ENCODE measurements at places on chromosomes 5 and 9.

- no peak for DNase-seq
Observed at GRCh38 chr9:98372077-98372836, 116.8 kb upstream of the TBC1D2 start.

- DNase-seq = no peak
Observed at GRCh38 chr5:169548315-169548714, 35.3 kb upstream of the SPDL1 start.

- no peak for DNase-seq
Observed at GRCh38 chr9:38042626-38043357, 26.2 kb downstream of the SHB start.

- DNase-seq = no peak
Observed at GRCh38 chr5:135007749-135008363, 26.2 kb downstream of the PITX1 start.

- DNase-seq = peak; percentile 60
Observed at GRCh38 chr5:150497274-150497988, 10.5 kb upstream of the NDST1 start.

DNA sequence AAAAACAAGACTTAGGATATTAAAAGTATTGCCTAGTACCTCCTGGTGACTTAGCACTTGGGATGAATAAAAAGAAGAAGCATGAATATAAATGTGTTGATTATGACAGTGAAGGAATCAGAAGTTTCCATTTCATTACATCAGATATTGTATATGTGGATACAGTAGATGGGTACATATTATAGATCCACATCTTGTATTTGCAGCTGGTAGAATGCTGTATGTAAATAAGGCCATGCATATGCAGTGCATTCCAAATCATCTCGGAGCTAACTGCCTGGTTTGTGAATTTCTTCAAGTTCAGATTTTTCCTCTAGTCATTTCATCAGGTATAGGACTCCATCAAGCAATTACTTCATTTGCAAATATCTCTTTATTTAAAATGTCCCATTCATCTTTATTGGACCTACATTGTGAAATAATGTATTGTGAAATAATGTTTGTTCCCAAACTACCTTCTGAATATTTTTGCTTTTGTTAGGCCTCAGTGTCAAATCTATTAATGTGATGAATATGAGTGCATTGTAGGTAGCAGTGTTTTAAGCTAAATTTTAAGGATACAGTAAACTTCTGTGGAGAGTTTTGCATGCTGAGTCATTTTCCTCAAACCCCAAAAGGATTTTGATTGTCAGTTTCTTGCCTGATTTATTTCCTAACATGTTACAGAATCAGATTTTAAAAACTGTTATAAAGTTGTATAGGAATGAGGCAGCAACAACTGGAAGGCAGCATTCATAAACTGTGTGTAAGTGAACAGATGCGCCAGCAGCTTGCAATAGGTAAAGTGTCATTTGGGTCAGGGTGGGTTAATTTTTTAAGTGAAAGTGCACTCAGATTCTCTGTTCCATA, 370.8 kb upstream of the RIOK2 start:
- DNase-seq = no peak

DNA sequence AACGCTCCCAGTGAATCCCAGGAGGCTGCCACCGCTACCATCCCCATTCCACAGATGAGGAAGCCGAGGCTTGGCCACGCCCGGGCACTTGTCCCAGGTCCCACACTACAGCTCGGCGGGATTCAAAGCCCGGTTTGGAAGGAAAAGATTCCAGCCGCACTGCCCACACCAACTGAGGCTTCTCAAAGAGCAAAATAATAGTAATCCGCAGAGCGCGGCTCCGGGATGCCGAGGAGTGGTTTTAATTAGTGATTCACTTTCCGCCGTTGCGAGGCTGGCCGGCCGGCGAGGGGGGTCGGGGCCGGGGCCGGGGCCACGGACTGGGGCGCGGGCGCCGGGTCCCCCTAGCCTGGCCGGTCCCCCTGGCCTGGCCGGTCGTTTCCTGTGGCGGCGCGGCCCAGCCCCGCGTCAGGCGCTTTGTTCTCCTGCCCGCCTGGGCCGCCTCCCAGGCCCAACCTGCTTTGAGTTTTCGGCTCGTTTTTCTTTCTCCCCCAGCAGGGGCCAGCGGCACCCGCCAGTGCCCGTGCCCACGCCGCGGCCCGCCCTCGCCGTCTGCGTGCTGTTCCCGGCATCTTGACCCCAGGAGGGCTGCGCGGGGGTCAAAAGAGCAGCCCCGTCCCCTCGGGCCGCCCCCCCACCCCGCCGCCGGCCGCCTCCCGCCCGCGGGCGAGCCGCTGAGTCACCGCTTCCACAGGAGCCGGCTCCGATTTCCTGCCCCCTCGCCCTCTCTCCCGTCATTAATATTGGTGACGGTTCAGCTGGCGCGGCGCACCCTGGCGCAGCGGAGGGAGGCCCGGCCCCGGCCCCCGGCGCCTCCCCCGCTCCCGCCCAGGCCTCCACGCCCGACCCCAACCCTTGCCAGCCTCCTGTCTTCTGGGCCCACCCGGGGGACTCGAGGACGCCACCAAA, 31.2 kb downstream of the FGF18 start:
- DNase-seq = peak; percentile 52

- no peak for DNase-seq
Observed at GRCh38 chr5:147751-148150, 43.5 kb upstream of the LRRC14B start.

- no peak for DNase-seq
Observed at GRCh38 chr9:93575796-93576257, 557 bp upstream of the PHF2 start.

DNA sequence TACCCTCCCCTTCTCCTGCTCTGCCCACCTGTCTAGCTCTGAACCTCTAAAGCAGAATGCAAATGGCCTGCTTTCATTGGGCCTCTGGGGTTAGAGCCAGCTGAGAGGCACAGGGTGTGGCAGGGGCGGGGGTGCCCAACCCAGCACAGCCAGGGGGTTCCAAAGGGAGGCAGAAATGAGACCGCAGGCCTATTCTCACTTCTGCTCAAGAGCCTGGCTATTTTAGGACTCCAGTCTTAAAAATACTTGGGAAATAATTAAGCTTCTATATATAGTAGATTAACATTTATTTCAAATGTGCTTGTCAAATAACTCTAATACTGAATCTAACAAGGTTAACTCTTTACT, 5.7 kb downstream of the QSOX2 start:
- DNase-seq = no peak

GRCh38 chr9:4324513-4324912, 24.6 kb upstream of the GLIS3 start:
- no peak for DNase-seq
